Brain pericyte (primary cell): ENCODE measurements at places on chromosomes 2 and 18.

DNA sequence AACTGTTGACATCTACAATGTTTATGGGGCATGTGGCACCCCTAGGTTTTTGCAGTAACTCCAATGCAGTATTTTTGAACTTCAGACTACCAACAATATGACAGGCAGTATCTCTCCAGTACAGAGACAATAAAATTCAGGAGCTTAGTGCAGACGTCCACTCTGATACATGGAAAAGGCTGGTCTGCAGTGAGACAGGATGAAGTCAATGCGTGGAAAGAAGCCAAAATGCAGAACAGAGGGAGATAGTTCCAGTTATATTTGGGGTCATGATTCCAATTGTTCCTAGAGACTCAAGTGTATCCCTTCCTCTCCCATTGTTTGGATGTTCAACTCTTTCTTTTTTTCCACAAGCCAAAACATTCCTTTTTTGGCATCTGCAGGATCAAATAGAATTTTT lies 18.7 kb upstream of the SMAD2 start:
- no peak for DNase-seq

DNA sequence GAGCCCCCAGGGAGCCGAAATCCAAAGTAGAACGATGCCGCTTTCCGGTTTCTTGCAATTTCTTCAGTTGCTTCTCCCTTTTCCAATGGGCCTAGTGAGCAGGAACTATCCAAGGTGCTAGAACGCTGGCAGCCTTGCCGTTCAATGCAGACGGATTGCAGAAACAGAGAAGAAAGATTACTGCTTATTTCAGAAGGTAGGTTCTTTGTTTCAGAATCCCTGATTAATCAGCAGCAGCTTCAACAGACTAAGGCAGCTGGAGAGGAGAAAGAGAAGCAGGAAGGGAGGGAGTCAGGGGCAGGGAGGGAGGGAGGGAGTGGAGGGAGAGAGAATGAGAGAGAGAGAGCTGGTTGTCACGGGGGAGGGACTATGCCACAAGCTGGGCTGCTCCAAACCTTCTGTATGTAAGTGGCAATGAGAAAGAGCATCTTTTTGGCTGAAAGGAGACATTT lies 576 bp downstream of the NYAP2 start:
- peak; percentile 17 for DNase-seq

DNA sequence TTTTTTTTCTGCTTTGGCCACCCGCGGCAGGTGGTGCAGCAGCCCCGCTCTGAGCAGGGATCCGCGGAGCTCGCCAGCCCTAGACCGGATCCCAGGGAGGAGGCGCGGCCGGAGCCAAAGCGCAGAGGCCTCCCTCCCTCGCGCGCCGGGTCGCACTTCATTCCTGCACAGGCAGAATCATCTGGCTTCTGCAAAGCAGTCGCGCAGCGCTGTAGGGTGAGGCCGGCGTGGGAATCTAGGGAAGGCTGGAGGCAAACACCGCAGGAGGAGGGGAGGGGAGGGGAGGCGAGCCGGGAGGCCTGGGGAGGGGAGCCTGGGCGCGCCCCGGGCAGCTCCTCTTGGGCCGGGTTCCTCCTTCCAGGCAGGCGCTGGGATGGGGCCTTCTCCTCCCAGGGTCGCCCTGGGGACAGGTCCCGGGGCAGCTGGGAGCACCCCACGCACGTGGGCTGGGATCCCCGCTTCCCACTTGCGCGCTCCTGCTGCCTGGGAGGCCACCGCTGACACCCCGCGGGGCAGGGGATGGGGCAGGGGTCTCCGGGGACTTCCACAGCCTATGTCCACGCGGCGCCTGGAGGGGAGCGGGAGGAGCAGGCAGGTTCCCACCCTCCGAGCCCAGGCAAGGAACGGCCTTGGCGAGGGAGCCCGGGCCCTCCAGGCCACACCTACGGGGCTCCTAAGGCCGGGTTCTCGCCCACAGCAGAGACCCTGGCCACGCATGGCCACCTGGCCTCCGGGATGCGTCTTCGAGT lies 45.0 kb downstream of the MBP start:
- no peak for DNase-seq

GRCh38 chr2:188582211-188582610 lies 290.5 kb downstream of the GULP1 start:
- no peak for DNase-seq
